Endodermal cell (in vitro differentiated cells): ENCODE measurements at places on chromosomes 7 and 10. TPM values are rescaled to one million over a fixed set of nuclear protein-coding genes. Genes with fewer than 3 reads are reported as not detected.

DNA sequence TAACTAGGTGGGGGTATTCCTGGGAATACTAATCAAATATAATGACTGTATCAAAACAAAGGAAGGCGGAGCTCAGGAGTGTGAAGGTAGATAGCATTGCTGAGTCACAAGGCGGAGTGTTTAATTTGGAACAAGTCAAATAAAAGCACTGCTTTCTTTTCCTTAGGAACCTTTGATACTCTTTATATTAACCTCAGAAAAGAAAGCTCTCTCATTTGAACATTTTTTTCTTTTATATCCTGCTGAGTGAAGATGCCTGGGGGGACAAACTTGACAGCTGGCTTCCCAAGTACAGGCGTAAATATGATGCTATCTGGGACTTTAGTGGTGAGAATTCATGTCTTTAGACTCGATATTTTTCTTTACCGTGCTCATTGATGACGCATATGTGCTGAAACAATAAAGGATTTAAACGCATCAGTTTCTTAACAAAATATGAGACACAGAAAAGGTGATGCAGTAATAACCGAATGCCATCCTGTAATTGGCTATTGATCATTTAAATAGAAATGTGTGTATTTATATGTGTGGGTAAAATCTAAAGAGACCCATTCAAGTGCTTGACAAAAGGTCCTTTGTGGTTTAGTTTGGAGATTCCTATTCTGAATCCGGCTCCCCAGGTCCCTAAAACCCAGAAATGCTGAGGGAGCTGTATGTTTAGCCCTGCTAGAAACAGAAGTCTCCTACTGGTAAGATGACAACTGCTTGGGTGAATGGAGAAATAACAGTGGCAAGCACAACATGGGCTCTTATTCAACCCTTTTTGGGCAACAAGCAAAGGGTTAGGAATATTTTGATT is 102.7 kb downstream of the PRTFDC1 start:
- DNase-seq: no peak

GRCh38 chr10:5744849-5745248 is 60.2 kb downstream of the TASOR2 start:
- no peak for DNase-seq

GRCh38 chr10:24463611-24464426 is 254.9 kb downstream of the KIAA1217 start:
- DNase-seq: no peak

DNA sequence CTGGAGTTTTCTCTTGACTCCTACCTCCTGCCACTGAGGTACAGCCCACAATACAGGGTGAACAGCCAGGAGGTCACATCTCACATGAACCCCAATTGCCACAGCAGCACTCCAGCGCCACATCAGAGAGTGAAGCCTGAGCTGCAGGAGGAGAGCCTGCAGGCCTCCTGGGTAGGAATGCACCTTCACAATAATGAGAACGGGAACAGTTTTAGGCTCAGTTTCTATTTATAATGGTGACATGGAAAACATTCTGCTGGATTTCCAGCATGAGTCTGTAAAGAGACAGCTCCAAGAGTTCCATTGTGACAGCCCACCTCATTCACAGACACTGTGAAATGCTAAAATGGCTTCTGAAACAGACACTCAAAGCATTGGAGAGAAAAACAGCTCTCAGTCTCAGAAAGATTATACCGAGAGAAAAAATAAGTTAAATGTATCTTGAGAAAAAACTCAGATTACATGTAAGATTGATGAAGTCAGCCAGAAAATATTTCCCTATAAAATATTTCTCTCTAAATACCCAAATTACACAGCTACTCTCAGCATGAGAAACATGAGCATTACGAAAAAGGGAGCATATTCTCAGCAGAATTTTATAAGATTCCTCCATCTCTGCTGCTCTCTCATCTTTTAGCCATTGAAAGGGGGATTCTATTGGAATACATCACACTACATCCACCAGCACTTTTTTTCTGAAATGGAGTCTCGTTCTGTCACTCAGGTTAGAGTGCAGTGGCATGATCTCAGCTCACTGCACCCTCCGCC is 11.3 kb downstream of the ZNF680 start:
- DNase-seq: no peak

DNA sequence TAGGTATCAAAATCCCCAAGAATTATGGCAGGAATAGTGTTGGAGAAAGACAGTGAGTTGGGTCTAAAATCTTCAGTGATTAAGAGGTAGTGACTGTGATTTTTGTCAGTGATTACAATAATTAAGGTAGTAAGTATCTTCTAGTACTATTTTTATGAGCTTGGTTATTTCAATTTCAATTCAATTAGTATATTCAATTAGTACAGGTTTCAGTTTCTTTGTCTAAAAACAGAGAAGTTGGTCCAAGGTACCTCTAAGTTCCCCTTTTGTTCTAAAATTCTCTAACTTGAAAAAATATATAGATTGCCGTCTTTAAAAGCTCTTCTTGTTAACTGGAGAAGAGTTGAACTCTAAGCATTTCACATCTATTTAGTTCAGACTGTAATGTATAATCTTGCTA is 82.9 kb downstream of the OTUD1 start:
- no peak for DNase-seq

Gene FZD1
- 2.5 and 2.6 TPM in 2 replicates for total RNA-seq

GRCh38 chr10:7300384-7300971 is 110.4 kb downstream of the SFMBT2 start:
- DNase-seq: peak; percentile 82

GRCh38 chr7:149070372-149071125 is 20.0 kb downstream of the ZNF786 start:
- DNase-seq: no peak

- DNase-seq: no peak
Measured at GRCh38 chr7:101669307-101669706, 40.2 kb upstream of the MYL10 start.

GRCh38 chr10:89390476-89391225 is 1.8 kb upstream of the IFIT1 start:
- DNase-seq: no peak

Gene PLEKHS1
- total RNA-seq: not detected in 3 replicates

Gene DOCK4
- 8.3 to 12.4 TPM (median 11.2 TPM) in 3 replicates for total RNA-seq

- DNase-seq: peak; percentile 64
Measured at GRCh38 chr10:17387861-17388503, 66.4 kb downstream of the ST8SIA6 start.

- DNase-seq: peak; percentile 58
Measured at GRCh38 chr7:117669818-117670217, 190.0 kb downstream of the CFTR start.

DNA sequence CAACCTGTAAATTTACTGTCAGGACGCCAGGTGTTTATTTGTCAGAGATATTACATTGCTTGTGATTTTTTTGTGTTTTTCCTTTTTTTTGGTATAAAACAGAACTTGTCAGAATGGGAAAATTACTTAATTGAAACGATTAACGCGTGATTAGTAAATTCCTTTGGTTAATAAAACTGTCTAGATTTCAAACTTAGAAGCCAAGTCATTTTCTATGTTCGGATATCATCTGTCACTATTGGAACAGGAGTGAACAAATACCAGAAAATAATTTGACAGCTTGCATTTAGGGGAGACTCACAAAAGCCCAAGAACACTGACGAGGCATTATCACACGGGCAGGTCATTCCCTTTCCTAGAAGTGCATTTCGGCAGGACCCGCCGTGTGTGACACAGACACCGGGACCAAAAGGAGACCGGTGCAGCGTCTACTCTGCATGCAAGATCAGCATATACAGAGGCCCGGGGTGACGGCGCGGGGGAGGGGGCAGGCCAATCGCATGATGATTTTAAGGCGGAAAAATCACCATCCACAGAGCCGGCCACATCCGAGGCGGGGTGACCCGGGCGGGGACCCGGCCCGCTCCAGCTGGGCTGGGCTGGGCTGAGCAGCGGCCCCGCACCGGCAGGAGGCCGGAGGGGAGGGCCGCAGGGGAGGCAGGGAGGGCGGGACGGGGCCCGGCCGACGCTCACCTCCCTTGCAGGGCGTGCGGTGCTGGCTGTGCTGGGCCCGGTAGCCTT is 841 bp downstream of the GLUD1 start:
- peak; percentile 83 for DNase-seq

DNA sequence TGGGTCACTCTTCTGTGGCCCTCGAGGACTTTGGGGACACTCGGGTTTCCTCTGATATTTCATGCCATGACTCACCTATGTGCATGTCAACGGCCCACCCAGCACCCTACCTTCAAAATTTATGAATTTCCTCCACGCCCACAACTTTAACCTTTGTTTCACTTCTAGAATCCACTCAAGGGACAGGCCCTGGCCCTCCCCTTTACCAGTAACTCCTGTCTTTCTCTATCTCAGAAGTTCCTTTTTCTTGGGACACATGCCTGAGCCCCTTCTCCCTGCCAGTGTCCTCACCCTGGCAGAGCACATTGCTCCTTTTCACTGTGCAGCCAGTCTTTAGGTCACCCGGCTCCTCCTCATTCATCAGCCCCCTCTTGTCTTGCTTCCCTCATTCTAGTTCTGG is 282.5 kb upstream of the KLF6 start:
- no peak for DNase-seq

GRCh38 chr7:84058311-84059076 is 136.1 kb downstream of the SEMA3A start:
- no peak for DNase-seq

GRCh38 chr10:121157998-121158397 is 306.8 kb downstream of the WDR11 start:
- DNase-seq: no peak

Gene HOXA9
- total RNA-seq: not detected in 3 replicates

Gene RPEL1
- not detected in 3 replicates for total RNA-seq

- DNase-seq: no peak
Measured at GRCh38 chr7:146656988-146657387, 540.4 kb downstream of the CNTNAP2 start.

Gene CH25H
- not detected in 3 replicates for total RNA-seq
